ENCODE measurements at places on chromosomes 1 and 21.

DNA sequence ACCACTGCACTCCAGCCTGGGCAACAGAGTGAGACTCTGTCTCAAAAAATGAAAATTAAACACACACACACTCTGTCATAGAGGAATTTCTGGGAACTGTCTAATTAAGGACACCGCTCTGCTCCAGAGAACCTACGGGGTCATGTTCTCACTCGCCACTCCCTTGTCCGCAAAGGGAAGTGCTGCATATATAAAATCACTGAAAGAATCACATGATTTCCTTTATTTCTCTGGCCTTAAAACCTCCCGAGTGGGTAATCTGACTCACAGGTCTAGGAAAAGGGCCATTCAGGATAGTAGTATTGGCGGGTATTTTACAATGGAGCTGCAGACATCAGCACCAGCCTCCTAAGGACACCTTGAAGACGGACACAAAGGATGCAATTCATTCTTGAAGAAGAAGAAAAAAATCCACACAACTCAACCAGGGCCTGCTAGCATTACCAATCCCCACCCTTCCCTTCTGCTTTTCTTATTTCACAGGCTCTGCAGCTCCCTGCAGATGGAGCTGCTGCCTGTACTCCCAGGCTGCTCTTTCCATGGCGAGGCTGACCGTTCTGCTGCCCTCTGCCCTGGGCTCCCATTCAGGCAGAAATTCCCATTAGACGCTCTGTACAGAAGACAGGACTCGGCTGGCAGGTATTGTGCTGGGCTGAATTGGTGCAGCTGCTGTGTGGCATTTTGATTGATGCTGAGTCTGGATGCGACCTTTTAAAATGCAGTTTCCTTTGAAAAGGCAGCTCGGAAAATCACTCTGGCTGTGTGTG, 53.3 kb upstream of the FAM89A start:
- H3K4me1 ChIP-seq, result no peaks in the 10 kb centered on the region
- no peaks in the 10 kb centered on the region for H3K36me3 ChIP-seq
- H3K27ac ChIP-seq, result no peak overlapping the region
- no peak overlapping the region for H3K4me3 ChIP-seq

GRCh38 chr1:38735651-38736161, 123.9 kb downstream of the RRAGC start:
- H3K27ac ChIP-seq, result no peak overlapping the region
- no peaks in the 10 kb centered on the region for H3K36me3 ChIP-seq
- H3K27me3 ChIP-seq, result peaks cover 59% of the 10 kb centered on the region
- peaks cover 6% of the 10 kb centered on the region for H3K4me1 ChIP-seq
- no peak for DNase-seq

GRCh38 chr1:205680073-205680851, at the start of gene SLC45A3:
Gene SLC45A3, minus strand, starts transcription at chr1:205680509. Its CDS starts 15,853 bp downstream, at chr1:205664656.
- H3K36me3 ChIP-seq, result no peaks in the 10 kb centered on the region
- peaks cover 27% of the 10 kb centered on the region for H3K4me1 ChIP-seq
- peak within 1 kb of the TSS; percentile 72 for H3K4me3 ChIP-seq
- DNase-seq, result peak; percentile 51
- no peak within 1 kb of the TSS for H3K27ac ChIP-seq

DNA sequence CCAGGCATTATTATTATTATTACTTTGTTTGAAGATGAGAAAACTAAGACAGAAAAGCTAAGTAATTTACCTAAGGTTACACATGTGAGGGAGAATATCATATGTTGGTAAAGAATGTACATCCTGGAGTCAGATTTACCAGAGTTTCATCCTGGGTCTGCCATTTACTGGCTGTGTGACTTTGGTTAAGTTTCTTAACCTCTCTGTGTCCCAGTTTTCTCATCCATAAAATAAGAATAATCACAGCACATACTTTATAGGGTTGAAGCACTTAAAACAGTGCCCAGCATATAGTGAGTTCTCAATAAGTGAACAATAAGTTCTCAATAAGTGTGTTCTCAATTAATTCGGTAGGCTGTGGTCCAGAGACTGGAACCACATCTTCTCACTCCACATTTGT, 32.5 kb downstream of the UBE2U start:
- no peaks in the 10 kb centered on the region for H3K27me3 ChIP-seq
- H3K36me3 ChIP-seq, result no peaks in the 10 kb centered on the region
- no peak overlapping the region for H3K4me3 ChIP-seq
- H3K27ac ChIP-seq, result no peak overlapping the region

DNA sequence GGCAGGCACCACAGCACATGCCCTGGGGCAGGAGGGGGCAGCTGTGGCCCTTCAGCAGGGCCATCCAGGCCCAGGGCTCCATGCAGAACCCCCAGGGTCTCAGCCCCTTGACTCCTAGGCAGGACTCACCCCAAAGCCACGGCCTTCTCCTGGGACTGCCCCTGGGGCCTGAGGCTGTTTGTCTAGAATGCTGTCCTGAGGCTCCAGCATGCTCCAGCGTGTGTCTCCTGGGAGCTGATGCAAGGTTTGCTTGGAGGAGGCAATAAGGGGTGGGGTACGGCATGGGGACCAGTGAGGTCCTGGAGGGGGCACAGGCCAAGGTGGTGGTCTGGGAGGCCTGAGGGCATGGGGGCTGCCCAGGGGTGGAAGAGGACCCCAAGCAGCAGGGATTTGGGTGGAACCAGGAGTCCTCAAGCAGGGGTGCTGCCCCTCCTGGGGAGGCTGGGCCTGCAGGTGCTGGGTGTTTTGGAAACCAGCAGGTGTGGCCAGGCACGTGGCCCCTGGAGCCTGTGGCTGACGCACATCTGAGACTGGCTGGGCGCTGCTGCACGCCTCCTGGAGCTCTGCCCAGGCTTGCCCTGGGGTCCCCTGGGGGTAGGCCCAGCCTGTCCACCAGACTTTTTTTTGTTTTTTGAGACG, 7.8 kb upstream of the CALML6 start:
- DNase-seq, result no peak
- H3K4me3 ChIP-seq, result no peak overlapping the region
- H3K4me1 ChIP-seq, result peaks cover 15% of the 10 kb centered on the region
- no peaks in the 10 kb centered on the region for H3K27me3 ChIP-seq
- no peaks in the 10 kb centered on the region for H3K36me3 ChIP-seq

- H3K27me3 ChIP-seq, result no peaks in the 10 kb centered on the region
- H3K27ac ChIP-seq, result no peak overlapping the region
- H3K36me3 ChIP-seq, result no peaks in the 10 kb centered on the region
Measured at GRCh38 chr1:153699768-153700167, 21.3 kb downstream of the NPR1 start.

DNA sequence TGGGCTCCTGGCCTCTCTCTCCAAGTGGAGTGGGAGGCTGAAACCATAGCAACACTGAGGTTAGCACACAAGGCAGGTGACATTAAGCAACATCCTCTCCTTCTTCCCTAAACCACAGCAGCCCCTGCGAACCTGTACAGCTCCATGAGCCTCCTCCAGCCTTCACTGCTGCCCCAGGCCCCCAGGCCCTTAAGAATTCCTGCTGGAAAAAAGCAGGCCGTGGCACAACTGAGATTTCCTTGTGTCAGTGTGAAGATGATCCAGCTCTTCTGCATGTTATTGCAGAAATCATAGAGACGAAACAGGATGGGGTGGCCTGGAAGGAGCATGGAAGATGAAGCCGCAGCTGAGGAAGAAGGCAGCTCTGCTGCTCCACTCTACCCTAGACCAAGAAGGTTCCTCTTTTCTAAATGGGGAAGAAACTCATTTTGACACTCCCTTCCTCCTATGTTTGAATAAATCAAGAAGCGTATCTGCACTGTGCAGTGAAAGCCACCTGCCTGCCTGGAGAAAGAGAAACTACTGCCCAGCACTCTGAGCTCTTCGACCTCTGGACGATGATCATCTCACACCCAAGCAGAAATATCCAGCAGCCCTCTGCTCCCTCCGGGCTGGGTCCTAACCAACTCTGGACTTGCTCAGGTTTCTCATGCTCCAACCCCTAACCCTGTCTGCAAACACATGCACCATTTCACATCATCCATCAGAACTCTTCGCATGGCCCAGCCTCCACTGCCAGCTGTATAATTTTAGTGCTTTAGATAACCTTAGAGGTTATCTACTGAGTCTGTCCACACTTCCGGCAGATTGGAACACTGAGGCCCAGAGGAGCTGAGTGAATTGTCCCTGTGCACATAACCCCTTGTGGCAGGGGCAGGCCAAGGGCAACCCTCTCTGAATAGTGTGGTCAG, 20.7 kb downstream of the SH3BP5L start:
- H3K36me3 ChIP-seq, result no peaks in the 10 kb centered on the region
- DNase-seq, result no peak
- H3K27ac ChIP-seq, result no peak overlapping the region
- H3K27me3 ChIP-seq, result no peaks in the 10 kb centered on the region

- peaks cover 30% of the 10 kb centered on the region for H3K4me1 ChIP-seq
- H3K4me3 ChIP-seq, result peak overlapping the region; percentile 66
- no peak for DNase-seq
- no peaks in the 10 kb centered on the region for H3K36me3 ChIP-seq
Measured at GRCh38 chr1:41361495-41362356, 492 bp downstream of the FOXO6 start.

- H3K27me3 ChIP-seq, result no peaks in the 10 kb centered on the region
- H3K36me3 ChIP-seq, result no peaks in the 10 kb centered on the region
Measured at GRCh38 chr1:240189386-240189989, 97.8 kb downstream of the FMN2 start.

DNA sequence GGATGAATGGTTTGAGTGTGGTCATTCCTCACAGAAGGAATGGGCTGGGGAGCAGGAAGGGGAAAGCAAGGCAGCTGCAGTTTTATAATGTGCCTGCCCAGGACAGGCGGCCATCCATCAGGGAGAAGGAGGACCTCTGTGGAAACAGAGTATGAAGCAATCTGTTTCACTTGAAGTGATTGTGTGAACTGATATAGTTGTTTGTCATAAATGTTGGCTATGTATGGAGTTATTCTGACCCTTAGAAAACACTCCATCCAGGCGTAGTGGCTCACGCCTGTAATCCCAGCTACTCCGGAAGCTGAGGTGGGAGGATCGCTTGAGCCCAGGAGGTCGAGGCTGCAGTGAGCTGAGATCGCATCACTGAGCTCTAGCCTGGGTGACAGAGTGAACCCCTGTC, 46.5 kb downstream of the NENF start:
- no peaks in the 10 kb centered on the region for H3K36me3 ChIP-seq
- peaks cover 37% of the 10 kb centered on the region for H3K4me1 ChIP-seq
- DNase-seq, result no peak
- H3K4me3 ChIP-seq, result no peak overlapping the region
- H3K27me3 ChIP-seq, result no peaks in the 10 kb centered on the region

DNA sequence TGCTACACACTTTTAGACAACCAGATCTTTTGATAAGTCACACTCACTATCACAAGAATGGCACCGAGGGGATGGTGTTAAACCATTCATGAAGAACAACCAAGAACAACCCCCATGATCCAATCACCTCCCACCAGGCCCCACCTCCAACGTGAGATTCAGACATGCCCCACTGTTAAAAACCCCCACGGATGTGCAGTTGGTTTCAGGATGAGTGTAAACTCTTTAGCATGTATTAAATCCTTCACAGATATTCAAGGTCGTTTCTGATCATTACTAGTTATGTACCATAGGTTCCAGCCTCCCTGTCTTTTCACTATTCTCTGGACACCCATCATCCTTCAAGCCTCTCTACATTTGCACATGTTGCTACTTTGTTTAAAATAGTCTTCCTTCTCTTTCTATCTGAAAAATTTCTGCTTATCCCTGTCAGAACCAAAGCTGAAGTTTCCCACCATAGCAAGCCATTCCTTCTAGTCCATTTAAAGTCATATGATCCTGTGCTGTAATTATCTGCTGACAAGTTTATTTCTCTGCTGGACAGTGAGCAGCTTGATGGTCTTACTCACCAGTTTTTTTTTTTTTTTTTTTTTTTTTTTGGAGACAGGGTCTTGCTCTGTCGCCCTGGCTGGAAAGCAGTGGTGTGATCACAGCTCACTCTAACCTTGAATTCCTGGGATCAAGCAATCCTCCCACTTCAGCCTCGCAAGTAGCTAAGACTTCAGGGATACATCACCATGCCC, 36.8 kb downstream of the MAP10 start:
- H3K27me3 ChIP-seq, result no peaks in the 10 kb centered on the region
- H3K36me3 ChIP-seq, result no peaks in the 10 kb centered on the region
- H3K27ac ChIP-seq, result no peak overlapping the region
- no peak overlapping the region for H3K4me3 ChIP-seq
- peaks cover 5% of the 10 kb centered on the region for H3K4me1 ChIP-seq

DNA sequence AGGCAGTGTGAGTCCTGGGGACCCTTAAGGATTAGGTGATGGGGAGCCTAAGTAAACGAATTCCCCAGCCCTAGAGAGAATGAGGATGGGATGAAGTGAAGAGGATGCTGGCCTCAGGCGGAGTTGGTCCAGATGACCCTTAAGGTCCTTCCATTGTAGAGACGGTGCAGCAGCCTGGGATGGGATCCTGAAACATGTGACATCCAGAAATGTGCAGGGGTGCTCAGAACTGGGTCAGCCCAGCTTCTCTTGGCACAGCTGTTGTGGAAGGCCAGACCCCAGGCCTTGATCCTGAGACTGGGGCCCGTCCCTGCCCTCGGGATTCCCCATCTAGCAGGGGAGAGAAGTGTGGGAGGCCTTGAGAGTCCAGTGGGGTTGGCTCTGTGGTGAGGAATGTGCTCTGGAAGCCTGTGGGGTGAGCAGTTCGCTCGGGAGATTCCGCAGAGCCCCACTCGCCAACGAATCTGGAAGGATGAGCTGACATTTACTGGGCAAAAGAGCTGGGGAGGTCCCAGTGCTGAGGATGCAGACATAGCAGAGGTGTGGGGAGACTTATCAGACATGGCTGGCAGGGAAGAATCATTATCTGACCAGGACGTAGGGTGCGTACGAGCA, 28.1 kb downstream of the A3GALT2 start:
- no peaks in the 10 kb centered on the region for H3K27me3 ChIP-seq
- H3K4me1 ChIP-seq, result no peaks in the 10 kb centered on the region
- no peak overlapping the region for H3K27ac ChIP-seq
- DNase-seq, result no peak

GRCh38 chr1:52669696-52670095, 28.5 kb downstream of the COA7 start:
- peaks cover 21% of the 10 kb centered on the region for H3K4me1 ChIP-seq
- H3K36me3 ChIP-seq, result no peaks in the 10 kb centered on the region
- no peak overlapping the region for H3K4me3 ChIP-seq
- no peaks in the 10 kb centered on the region for H3K27me3 ChIP-seq

GRCh38 chr1:151311589-151312331, 15.5 kb downstream of the PI4KB start:
- H3K4me1 ChIP-seq, result peaks cover 51% of the 10 kb centered on the region
- no peaks in the 10 kb centered on the region for H3K27me3 ChIP-seq
- H3K4me3 ChIP-seq, result peak overlapping the region; percentile 39
- peak; percentile 100 for DNase-seq
- peaks cover 58% of the 10 kb centered on the region for H3K36me3 ChIP-seq

DNA sequence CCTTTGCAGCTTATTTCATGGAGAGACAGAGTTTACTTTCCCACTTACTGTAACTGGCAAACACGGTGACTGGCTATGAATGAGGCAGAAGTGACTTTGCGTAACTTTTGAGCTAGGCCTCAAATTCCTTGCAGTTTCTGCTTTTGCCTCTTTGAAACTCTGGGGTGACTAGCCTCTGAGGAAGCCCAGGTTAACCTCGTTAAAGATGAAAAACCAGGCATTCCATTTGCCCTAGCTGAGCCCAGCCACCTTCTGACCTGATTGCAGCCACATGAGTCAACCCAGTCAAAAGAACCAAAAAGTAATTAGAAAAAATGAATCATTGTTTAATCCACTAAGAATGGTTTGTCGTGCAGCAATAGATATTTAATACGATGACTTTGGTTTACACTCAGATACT, 20.4 kb downstream of the PRMT6 start:
- H3K4me3 ChIP-seq, result no peak overlapping the region
- no peaks in the 10 kb centered on the region for H3K36me3 ChIP-seq
- peaks cover 20% of the 10 kb centered on the region for H3K4me1 ChIP-seq
- no peaks in the 10 kb centered on the region for H3K27me3 ChIP-seq

Measured in PC-3 (cell line).